ENCODE measurements at places on chromosomes 5 and 9. TPM values are rescaled to one million over a fixed set of nuclear protein-coding genes. Genes with fewer than 3 reads are reported as not detected.

DNA sequence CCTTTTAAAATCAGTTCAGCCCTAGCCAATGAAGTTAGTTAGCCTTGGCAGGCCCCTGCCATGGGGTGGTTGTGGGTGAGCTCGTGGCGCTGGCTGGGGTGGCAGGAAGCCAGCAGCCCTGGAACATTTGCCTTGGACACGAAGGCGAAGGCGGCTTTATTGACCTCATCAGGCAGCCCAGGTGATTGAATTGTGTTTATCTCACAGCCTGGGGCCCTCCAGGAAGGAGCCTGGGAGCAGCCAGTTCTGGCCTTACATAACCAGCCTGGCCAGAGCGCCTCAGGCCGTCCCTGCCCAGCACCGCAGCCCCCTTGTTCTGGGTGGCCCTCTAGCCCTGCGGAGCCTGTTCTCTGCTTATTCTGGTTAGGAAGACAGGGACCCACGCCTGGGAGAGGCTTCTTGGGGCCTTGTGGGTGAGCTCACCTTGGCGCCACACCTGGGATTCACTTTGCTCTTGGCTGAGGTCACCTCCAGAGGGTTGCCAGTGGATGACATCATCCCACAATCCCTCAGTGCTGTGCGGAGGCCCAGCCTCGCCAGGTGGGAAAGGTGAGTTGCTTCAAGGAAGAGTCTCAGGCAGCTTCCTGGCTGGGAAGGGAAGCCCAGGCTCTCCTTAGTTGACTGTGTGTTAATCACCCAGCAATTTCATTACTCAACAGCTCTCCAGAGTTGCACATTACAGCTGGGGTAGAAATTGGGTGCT is 54.4 kb upstream of the RPL26L1 start:
- peak; percentile 99 for DNase-seq
- H3K4me1 ChIP-seq = peaks cover 74% of the 10 kb centered on the region
- H3K27me3 ChIP-seq = no peaks in the 10 kb centered on the region
- H3K4me3 ChIP-seq = peak overlapping the region; percentile 66

The PLCXD3 gene
- not detected for total RNA-seq

The MED22 gene
- 29.3 TPM for total RNA-seq

- H3K27me3 ChIP-seq = no peaks in the 10 kb centered on the region
- H3K4me1 ChIP-seq = peaks cover 6% of the 10 kb centered on the region
- H3K4me3 ChIP-seq = no peak overlapping the region
Observed at GRCh38 chr9:132679946-132680625, 9.8 kb downstream of the GTF3C4 start.

GRCh38 chr9:70556771-70557170 is 142.3 kb upstream of the KLF9 start:
- DNase-seq = no peak
- no peak overlapping the region for H3K4me3 ChIP-seq
- no peaks in the 10 kb centered on the region for H3K27me3 ChIP-seq
- no peak overlapping the region for H3K27ac ChIP-seq
- peaks cover 9% of the 10 kb centered on the region for H3K4me1 ChIP-seq
- no peaks in the 10 kb centered on the region for H3K36me3 ChIP-seq

GRCh38 chr9:8486095-8486494 is 686.5 kb upstream of the DMAC1 start:
- peak; percentile 32 for DNase-seq
- H3K36me3 ChIP-seq = no peaks in the 10 kb centered on the region
- no peak overlapping the region for H3K4me3 ChIP-seq

The NOXA1 gene
- total RNA-seq = 8.9 TPM

DNA sequence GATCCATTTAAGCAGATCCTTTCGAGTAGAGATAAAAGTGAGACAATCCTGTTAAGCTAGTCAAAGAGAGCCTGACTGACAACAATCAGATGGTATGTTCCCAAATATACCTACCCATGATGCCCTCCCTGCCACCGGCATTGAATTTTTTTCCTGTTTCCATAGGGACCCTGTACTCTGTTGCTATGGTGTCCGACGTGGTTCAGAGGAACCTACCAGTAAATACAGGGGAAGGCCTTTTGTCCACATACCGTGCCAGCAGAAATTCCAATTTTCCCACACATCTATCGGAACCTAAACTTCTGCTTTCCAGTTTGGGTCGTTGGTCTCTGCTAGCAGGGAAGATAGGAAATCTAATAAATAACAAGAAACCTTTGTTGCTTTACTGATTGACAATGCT is 64.7 kb downstream of the MEGF10 start:
- H3K4me3 ChIP-seq = no peak overlapping the region
- H3K36me3 ChIP-seq = no peaks in the 10 kb centered on the region
- H3K4me1 ChIP-seq = peaks cover 11% of the 10 kb centered on the region
- H3K27ac ChIP-seq = no peak overlapping the region
- no peak for DNase-seq

Data from MCF 10A (cell line).